H54 (cell line): ENCODE measurements at places on chromosomes 4 and X.

- no peak for DNase-seq
Measured at GRCh38 chr4:47084795-47085194, 53.4 kb downstream of the GABRB1 start.

- DNase-seq = no peak
Measured at GRCh38 chr4:73446336-73446938, 10.4 kb downstream of the AFP start.

DNA sequence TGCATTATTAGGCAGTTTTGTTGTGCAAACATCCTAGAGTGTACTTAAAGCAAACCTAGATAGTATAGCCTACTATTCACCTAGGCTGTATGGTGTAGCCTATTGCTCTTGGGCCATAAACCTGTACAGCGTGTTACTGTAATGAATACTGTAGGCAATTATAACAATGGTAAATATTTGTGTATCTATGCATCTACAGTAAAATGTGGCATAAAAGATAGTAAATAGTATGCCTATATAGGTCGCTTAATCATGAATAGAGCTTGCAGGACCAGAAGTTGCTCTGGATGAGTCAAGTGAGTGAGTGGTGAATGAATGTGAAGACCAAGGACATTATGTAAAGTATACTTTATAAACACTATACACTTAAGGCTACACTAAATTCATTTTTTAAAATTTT lies 16.6 kb downstream of the USO1 start:
- DNase-seq = no peak

DNA sequence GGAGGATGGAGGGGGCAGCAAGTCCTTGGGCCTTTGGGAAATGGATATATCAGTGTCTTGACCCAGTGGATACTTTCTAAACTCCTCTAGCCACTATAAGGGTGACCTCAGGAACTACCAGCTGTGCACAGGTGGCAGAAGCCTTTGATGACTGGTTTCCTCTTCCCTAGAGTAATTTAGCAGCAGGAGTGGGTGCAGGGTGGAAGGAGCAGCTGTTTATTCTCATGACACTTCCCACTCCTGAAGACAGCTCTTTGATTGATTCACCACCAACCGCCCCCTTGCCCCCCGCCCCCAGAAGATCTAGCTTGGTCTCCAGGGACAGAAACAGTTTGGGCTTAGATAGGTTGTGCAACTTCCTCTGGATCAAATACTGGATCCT lies 63.0 kb downstream of the GPC3 start:
- no peak for DNase-seq

DNA sequence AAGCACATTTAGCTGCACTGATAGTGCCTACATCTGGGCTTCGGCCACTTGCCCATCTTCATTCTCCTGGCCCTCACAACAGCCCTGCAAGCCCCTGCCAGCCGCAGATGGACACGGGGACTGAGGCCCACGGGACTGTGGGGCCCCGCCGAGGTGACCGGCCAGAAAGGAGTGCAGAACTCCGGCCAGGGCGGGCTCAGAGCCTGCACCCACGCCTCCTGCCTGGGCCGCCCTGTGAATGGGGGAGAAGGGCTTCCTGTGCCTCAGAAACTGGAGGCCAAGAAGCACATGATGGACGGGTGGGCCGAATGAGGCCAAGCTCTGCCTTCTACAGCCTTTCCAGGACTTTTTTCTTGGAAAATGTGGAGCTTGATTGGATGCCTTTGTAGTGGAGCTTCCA lies 35.7 kb upstream of the HGFAC start:
- no peak for DNase-seq

- DNase-seq = no peak
Measured at GRCh38 chr4:28548136-28548535, 1687.5 kb downstream of the STIM2 start.

DNA sequence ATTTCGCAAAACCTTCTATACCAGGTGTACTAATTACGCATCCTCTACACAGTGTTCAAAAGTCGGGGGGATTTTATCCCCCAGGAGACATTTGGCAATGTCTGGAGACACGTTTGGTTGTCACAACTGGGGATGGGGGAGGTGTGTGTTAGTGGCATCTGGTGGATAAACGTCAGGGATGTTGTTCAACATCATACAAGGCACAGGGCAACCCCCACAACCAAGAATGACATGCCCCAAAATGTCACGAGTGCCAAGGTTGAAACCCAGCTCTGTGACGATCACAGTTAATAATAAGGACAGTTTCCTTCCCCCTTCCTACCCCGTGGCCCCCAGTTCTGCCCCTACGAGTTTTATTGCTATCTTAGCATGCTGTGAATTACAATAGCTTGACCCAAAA lies 15.9 kb upstream of the SEL1L3 start:
- DNase-seq = no peak

DNA sequence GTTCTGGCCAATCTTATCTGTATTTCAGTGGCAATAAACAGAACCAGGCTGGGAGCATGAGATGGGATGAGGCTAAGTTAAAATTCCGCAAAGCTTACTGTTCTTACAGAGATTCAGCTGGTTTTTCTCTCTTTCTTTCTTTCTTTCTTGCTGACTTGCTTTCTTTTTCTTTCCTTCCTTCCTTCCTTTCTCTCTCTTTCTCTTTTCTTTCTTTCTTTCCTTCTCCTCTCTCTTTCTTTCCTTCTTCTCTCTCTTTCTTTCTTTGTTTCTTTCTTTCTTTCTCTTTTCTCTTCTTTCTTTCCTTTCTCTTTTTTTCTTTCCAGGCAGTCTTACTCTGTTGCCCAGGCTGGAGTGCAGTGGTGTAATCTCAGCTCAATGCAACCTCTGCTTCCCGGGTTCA lies 24.4 kb downstream of the SPACA5B start:
- no peak for DNase-seq

GRCh38 chr4:89056292-89056952 lies 563 bp downstream of the FAM13A start:
- DNase-seq = no peak

- DNase-seq = no peak
Measured at GRCh38 chr4:104879367-104879766, 267.3 kb upstream of the TET2 start.

DNA sequence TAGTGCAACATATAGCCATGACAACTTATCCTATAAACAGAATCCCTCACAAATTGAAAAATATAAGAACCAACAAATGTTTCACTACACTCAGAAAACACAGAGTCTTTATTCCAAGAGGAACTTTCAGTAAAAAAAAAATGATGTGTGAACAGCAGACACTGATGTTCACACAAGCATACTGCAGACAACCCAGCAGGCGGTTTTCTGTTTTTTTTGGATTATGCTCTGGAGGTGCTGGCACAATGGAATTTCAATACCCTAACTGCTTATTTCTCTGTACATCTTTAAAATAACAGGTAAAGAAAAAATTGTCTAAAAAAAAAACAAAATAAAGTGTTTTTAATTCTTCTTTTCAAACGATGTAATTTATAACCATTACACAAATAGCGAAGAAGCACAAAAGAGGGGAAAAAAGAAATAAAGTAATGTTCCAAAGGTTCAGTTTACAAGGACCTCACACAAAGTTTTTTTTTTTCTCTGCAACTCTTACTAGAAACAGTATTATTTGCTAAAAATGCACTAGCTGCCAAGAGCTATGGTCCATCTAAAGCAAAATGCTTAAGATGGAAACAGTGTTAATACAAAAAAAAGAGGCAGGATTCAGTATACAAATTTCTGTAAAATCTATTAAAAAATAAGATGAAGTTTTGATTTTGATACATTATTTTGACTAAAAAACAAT lies 55.3 kb downstream of the ANAPC10 start:
- DNase-seq = no peak

GRCh38 chrX:136258951-136259350 lies 7.8 kb upstream of the MAP7D3 start:
- no peak for DNase-seq

DNA sequence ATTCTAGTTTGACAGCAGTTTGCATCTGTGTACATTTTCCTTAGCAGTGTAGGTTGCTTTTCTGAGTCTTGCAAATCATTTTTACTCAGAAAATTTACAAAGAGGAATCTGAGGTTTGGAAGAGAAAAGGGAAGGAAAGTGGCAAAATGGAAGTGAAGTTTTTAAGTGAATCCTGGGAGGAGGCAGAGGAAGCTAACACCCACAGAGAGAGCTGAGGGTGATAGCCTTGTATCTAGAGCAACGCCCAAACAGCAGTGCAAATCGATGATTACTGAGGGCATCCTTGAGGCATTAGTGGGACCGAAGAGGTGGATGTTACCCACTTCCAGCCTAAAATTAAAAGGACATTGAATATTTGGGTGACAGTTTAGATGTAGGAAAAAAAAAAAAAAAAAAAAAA lies 31.8 kb downstream of the KLF3 start:
- no peak for DNase-seq

DNA sequence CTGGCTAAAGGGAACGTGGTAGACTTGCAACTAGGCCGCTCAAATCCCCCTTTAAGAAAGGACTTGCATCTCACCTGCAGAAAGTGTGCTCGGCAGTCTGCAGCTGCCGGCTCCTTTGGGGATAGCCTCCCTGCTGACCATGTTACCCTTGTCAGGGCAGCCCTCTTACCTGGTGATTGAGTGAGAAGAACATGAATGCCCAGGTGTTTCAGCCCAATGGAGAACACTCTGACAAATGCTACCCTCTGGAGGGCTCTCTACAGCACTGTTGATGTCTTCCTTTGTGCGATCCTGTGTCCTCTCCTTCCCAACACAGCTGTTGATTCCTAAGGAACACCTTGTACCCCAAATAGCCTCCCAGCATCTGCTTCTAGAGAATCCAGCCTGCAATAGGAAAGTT lies 178.7 kb upstream of the LDB2 start:
- DNase-seq = no peak

DNA sequence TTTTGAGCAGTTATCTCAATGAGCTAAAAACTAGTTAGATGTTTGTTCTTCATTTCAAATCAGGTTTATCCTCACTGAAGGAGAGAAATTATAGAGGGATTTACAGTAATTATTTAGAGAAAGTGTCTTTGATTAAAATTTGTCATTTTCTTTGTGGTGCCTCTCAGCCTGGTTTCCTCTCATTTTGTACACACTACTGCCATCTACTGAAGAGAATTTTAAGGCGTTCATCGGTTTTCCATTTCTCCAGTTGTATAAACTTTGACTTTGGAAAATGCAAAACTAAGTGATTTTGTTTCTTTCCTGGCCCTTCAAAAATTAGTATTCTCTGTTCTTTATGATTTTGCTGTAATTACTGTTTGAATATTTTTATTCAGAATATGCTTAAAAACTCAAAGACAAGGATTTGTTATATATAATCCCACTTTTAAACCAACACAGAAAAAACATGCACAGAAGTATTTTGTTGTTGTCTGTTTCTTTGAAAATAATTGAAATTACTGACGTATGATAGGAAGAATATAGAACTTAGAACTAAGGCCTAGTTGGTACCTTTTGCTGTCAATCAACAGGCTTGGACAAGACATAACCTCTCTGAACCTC lies 34.4 kb upstream of the ANXA3 start:
- no peak for DNase-seq

DNA sequence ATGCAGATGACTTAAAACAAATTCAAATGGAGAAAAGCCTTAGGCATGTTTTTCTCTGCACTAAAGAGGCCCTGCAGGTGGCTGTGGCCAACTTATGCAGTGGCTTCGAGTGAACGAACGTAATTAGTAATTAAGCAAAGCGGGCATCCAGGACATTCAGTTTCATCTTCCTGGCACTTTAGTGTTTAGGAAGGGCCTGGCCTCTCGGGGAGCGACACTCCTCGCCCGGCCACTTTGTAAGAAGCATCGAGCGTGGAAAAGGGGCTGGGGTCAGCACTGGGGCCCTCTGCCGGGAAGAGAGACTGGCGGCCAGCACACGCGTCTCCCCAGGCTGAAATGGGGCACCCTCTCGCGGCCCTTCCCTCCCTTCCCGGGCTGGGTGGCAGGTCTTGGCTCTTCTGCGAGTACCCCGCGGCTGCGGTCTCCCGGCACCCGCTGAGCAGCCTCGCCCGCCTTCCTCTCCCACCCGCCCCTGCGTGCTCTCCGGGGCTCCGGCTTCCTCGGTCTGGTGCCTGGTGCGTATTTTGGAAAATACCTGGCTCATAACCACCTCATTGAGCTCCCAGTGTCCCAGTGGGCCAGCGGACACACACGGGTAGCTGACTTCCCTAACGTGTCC lies 677 bp upstream of the CYP4V2 start:
- DNase-seq = peak; percentile 31

- peak; percentile 35 for DNase-seq
Measured at GRCh38 chr4:112515198-112516065, 548 bp downstream of the NEUROG2 start.

GRCh38 chrX:19017271-19017670 lies 33.4 kb upstream of the PHKA2 start:
- peak; percentile 1 for DNase-seq

DNA sequence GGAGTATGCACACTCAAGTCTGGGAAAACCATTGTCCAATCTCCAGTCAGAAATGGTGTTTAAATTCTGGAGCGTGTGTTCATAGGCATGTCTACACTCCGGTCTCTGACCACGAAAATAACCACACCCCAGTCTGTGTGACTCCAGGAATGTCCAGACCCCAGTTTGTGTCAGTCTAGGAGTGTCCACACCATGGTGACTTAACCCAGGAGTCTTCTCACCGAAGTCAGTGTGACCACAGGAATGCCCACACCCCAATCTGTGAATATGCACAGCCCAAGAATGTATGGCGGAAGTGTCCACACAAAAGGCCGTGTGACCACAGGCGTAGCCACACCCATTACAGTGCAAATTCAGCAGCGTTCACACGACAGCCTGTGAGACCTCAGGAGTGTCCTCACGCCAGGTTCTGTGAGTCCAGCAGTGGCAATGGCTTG lies 11.4 kb downstream of the FTSJ1 start:
- DNase-seq = peak; percentile 28

- DNase-seq = no peak
Measured at GRCh38 chr4:46817806-46818205, 91.2 kb downstream of the COX7B2 start.

- no peak for DNase-seq
Measured at GRCh38 chr4:12211636-12212035, 782.9 kb upstream of the HS3ST1 start.

DNA sequence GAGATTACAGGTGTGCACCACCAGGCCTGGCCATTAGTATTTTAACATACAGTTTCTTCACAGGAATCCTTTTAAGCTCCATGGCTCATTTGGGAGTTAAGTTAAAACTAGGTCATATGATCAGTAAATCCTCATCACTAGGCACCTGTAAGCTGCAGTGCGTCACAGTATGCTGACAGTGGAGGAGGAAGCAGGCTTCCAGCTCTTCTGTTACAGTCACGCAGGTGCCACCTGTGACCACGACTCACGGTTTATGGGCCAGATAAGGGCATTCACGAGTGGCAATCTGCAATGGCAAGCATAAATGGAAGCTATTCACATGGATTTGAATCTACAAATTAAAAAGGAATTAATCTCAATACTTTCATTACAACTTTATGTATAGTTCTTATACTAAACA lies 129.4 kb upstream of the BCOR start:
- no peak for DNase-seq

- DNase-seq = peak; percentile 5
Measured at GRCh38 chr4:88054901-88055300, 47.5 kb downstream of the PKD2 start.

DNA sequence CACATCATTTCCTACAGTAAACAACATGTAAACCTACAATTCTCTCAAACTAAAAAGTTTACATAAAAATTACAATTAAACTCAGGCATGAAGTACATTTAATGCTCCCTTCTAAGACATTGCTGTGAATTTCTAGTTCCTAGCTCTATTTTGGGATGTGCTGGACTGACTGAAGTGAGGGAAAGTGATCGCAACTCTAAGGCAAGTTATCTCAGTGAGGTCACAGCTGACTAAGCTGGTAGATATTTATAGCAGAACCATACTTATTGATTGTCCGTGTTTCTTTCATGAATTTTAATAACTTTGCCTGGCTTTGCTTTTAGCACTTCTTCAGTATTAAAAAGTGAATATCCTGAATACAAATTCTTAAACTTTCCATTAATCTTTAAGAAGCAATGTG lies 570.4 kb upstream of the GALNTL6 start:
- DNase-seq = no peak
